ENCODE measurements at places on chromosomes 7 and 10.

DNA sequence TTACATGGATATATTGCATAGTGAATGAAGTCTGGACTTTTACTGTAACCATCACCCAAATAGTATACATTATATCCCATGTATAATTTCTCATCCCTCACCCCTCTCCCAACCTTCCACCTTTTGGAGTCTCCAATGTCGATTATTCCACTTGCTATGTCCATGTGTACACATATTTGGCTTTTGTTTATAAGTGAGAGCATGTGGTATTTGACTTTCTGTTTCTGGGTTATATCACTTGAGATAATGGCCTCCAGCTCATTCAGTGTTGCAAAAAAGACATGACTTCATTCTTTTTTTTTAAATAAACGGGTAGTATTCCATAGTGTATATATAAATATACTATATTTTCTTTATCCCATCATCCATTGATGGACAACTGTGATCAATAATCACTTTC, 288.6 kb upstream of the BMPER start:
- DNase-seq, result no peak

DNA sequence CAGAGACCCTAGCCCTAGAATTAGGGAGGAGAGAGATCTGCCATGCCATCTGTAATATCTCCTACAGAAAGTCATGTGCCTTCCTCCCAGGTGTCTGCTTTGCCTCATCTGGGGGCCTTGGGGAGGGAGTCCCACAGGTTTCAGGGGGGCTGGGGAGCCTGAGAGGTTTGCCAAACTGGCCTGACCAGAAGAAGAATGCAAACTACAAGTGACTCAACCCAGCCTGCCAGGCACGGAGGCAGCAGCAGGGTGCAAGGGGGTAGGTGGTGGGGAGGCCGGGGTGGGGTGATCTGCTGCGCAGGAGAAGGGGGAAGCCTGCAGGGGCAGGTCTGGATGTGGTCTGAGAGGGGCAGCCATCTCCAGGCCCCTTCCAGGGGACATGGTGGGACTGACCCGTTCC, 9.6 kb upstream of the TRIM8 start:
- no peak for DNase-seq

- DNase-seq, result no peak
These were observed 15.6 kb downstream of the CPED1 start for GRCh38 chr7:121003986-121004685.

- DNase-seq, result no peak
These were observed 37.8 kb downstream of the COBL start for GRCh38 chr7:51278797-51279196.

- DNase-seq, result no peak
These were observed 495.5 kb upstream of the ZWINT start for GRCh38 chr10:56856569-56856968.

DNA sequence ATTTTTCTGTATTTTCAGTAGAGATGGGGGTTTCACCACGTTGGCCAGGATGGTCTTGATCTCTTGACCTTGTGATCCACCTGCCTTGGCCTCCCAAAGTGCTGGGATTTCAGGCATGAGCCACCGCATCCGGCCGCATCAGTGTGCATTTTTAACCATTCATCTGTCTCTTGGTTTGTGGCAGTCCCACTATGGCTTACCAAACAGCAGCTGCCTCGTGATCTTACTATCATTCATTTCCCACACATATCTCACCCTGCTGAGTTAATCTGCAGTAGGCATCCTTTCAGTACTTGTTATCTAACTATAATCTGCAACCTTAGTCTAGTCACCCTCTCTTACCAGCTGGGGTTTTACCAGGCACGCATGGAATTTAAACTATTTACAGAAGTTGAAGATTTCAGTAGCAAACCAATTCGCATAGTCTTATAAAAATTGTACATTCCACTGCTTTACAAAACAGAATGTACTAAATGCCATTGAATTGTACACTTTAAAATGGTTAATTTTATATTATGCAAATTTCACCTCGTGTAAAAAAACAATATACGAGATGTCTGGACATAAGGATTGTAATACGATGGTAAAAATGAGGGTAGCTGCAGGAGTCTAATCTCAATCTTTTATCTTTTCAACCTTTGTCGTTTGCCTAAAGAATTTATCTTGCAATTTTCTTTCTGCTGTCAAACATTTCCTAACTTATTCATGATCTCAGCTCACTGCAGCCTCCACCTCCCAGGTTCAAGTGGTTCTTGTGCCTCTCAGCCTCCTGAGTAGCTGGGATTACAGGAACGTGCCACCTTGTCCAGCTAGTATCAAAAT, 4.6 kb upstream of the TBC1D12 start:
- peak; percentile 43 for DNase-seq

- DNase-seq, result no peak
These were observed 178.5 kb downstream of the ARID5B start for GRCh38 chr10:62079885-62080559.

- no peak for DNase-seq
These were observed 4.7 kb upstream of the CCNJ start for GRCh38 chr10:96038476-96039387.

DNA sequence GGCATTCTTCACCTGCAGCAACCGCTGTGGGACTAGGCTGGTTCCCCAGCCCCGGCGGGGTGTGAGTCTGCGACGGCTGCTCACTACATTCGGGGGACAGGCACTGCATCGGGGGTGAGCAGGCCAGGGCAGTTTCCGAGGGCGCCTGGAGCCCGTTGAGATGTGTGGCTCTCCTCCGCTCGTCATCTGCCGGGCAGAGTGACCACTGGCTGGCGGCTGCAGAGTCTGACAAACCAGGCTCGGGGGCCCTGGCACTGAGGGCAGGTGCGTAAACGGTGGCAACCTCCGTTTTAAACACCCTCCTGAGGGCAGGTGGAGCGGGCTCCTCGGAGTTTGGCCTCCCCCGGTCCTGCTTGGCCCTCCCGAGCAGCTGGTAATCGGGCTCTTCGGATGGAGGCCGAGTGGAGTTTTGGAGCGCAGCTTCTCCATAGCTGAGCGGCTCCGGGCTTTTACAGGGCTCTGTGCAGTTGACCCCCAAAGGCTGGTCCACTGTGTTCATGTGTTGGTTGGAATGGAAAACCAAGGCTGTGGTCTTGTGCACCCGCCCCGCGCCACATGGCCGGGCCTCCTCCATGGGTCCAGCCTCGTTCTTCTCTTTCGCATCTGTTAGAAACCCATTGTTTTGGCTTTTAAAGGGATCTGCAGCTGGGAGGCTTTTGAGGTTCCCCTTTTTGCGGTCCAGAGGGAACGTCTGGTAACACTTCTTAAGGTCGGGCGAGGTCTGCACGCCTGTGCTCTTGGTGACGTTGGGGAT, 20.9 kb downstream of the INSYN2A start:
- no peak for DNase-seq

DNA sequence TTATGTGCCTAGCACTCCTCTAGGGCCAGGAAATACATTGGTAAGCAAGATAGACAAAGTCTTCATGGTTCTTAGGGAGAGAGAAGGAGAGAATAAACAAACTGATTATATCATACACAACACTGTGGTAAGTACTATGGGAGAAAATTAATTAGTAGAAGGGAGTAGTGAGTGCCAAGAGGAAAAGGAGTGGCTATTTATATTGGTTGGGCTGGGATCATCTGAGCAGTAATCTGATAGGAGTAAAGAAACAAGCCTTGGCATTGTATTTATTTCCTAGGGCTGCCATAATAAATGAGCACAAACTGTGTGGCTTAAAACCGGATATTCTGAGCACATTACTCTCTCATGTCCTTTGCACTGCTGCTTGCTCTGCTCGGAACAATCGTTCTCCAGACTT, 158.1 kb upstream of the PHF14 start:
- DNase-seq, result no peak

DNA sequence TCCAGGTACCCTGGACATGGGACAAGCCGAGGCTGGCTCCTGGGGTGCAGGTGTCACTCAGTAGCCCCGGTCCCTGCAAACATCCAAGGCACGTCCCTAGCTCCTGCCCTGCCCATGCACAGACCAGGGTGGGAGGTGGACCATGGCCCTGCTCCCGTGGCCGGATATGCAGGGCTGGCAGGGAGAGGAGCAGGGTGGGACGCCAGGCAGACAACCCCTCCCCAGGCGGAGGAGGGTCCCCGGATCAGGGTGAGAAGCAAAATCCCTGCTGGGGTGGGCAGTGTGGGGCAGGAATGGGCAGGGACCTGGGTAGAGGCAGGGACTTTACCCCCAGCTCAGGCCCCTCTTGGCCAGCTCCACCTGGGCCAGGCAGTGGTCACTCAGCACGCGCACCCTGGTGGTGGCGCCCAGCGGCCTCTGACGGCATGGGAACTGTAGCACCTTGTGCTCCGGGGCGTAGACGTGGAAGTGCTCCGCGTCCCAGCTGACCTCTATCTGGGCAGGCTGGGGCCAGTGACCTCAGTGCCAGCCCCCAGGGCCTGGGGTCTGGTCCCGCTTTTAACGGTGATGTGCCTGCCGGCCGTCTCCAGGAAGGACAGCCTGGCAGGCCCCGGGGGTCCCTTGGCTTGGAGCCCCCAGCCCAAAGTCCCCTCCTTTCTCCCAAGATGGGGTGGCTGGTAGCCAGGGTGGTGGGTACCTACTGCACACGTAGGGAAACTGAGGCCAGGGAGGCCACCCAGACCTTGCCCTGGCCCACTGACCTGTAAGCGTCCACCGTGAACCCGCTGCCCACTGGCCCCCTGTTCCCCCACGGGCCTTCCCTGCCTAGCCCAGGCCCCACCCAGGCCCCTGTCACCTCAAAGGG, 1.2 kb downstream of the GRIFIN start:
- DNase-seq, result no peak

DNA sequence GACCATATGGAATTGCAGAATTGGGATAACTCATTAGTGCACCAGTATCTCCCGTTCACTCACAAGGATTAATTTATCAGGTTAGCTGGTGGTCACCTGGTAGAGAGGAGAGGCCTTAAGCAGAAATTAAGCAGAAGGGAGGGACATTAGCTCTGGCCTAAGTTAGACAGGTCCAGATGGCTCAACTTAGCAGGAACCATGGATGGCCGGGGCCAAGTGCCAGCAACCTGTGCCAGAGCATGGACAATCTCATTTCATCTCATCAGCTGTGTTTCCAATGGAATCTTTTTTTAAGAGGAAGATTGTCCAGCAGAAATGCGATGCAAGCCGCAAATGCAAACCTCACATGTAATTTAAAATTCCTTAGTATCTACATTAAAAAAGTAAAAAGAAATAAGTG, 82.2 kb downstream of the JCAD start:
- no peak for DNase-seq

- DNase-seq, result peak; percentile 59
These were observed 99.5 kb downstream of the HIP1 start for GRCh38 chr7:75639071-75639885.

DNA sequence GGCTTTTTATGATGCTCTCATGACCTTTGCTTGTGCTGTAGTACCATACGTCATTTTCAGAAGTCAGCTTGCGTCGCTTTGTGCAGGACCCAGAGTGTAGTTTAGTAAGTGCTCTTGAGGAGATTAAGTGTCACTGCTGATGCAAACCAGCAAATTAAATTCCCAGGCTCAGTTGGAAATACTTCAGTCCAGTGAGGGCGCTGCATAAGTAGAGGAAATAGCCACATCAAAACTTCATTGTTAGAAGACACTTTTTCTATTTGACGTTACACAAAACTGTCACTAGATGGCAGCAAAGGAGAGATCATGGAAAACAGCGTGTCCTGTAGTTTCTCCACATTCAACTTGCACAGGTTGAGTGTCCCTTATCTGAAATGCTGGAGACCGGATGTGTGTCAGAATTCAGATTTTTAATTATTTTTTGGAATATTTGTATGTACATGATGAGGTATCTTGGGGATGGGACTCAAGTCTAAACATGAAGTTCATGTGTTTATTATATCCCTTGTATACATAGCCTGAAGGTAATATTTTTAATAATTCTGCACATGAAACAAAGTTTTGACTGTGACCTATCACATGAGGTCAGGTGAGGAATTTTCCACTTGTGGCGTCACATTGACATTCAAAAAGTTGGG, 7.9 kb downstream of the ZNF22 start:
- peak; percentile 83 for DNase-seq

DNA sequence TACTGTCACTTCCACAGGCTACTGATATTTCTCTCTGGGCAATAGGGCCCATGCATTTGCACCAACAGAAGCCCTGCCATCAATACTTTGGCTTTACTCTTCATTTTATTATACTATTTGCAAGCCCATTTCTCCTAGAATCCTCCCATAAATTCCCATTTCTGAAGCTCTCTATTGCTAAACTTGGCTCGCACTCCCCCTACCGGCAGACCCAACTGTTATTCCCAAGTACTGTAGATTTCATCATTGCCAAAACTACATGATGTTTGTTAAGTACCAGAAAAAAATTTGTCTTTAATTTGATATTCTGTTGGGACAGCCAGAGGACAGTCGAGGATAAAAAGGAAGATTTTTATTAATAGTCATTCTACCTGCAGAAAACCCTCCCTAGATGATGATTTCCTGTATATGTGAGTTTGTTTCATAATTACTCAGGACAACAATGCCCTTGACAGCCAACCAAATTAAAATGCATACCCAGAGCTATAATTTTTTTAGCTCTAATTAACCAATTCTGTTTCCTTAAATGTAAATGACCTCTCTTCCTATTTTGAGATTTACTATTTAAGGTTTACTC, 298.6 kb downstream of the REEP3 start:
- peak; percentile 64 for DNase-seq

DNA sequence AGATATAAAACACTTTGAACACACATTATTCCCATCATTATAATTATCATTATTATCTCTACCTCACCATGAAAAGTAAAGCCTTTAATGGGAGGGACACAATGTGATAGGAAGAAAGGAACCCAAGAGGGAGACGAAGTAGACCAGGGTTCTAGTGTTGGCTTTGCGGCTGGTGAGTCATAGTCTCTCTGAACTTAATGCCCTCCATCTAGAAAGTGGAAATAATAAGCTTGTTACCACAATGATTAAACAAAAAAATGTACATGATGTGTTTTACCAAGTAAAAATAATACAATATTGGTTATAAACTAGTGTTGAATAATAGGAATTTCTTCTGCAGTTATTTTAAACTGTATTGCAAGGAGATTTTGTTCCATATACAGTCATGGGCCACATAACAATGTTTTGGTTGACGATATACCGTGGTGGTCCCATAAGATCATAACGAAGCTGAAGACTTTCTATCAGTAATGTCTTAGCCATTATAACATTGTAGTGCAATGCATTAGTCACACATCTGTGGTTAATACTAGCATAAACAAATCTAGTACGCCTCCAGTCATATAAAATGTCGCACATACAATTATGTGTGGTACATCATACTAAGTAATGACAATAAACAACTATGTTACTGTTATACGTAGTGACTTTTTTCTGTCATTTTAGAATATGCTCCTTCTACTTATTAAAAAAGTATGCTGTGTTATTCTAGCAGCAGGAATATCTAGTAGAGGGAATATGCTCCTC, 450.6 kb upstream of the SORCS1 start:
- DNase-seq, result peak; percentile 51

- no peak for DNase-seq
These were observed 35.7 kb downstream of the POLR3A start for GRCh38 chr10:77993620-77994019.

Data from fibroblast of skin of abdomen (primary cell).